Central memory CD4-positive, alpha-beta T cell (primary cell): ENCODE measurements at places on chromosomes 5 and 9.

- DNase-seq: no peak
These were observed 146.6 kb downstream of the ESM1 start for GRCh38 chr5:54838843-54839242.

DNA sequence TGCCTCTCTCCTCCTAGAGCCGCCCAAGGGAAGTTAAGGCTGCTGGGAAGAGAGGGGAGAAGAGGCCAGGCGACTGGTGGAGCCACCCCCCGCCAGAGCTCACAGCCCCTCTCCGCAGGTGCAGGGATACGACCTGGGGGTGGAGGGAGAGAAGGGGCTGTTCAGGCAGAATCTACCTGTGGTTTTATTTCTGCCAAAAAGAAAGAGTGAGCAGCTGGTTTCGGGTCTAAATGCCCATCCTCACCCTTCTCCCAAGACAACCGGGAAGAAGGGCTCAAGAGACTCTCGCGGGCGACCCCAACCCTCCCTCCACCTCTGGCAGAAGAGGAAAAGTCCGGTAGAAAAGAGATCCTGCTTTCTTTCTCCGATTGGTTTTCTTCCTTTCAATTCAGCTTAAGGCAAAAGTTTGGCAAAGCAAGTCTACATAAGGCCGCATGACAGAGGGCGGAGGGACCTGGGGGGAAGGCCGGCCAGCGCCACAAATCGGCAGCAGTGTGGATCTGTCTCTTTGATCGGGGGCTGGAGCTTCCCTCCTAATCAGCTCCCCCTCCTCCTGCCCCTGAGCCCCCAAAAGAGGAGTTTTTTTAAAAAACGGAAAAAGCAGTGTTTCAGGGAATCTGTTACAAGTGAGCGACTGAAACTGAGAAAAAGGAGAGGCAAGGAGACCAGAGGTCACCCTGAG lies 16.3 kb downstream of the FAM78A start:
- DNase-seq: no peak

GRCh38 chr9:94623253-94623652 lies 16.1 kb downstream of the FBP1 start:
- DNase-seq: no peak

DNA sequence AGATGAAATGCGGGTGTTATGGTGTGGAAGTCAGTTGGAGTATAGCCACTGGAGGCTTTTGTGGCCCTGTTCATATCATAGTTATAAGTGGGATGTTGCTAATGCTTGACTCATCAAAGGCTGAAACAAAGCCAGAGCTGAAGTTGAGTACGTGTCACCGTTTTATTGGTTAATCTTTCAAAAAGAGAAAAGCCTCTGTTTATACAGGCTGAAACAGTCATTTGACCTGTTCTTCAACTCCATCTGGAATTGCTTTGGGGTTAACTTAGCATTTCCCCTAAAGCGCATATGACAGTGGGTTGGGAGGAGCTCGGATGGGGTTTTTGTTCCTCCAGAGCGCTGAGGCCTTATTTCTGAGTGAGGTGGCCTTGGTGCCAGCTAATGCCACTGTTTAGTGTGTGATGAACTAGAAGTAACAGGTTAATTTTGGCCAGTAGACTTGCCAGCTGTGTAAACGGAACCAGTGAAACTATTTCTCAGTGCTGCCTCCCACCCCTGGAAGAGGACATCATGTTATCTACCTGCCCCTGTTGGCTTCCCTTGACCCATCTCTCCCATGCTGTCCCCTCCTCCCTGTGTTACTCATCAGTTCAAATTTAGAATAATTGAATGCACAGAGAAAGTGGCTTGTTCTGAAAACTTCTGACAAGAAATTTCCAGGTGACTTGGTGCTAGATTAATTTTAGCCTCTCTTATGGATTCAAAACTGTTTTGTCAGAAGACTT lies 34.2 kb downstream of the MTAP start:
- DNase-seq: no peak

GRCh38 chr9:21452681-21453080 lies 12.4 kb downstream of the IFNA1 start:
- DNase-seq: no peak

DNA sequence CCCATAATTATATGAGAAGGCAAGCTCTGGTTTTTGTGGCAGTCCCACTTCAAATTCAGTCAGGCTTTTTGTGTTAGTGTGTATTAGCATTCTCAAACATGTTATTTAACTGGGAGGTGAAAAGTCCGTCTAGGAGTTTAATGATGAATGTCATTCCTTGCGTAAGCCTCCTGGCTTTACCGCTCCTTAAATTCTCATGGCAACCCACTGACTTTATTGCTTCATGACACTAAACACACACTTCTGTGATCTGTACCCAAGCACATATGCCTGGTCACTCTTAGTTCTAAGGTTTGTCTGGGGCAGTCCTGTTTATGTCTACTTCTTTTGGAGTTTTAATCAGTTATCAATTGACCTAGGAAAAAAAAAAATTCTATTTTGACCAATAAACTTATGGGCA lies 677.9 kb upstream of the DMAC1 start:
- no peak for DNase-seq

DNA sequence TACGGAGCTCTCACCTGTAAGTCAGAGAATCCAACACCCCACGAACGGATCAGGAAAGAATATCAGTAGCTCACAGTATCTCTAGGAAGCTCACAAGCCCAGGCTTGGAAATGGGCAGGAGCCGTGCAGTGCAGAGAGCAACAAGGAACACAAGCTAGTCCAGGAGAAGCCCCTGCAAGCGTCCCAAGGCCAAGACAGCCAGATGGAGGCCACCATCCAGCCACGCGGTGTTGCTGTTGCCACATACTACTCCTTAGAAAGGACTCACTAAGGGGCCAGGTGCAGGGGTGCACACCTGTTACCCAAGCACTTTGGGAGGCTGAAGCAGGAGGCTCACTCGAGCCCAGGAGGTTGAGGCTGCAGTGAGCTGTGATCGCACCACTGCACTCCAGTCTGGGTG lies 15.4 kb upstream of the VAV2 start:
- no peak for DNase-seq

GRCh38 chr5:151275803-151276202 lies 22.8 kb downstream of the GM2A start:
- DNase-seq: no peak

GRCh38 chr9:116327701-116328405 lies 174.3 kb downstream of the PAPPA start:
- no peak for DNase-seq

DNA sequence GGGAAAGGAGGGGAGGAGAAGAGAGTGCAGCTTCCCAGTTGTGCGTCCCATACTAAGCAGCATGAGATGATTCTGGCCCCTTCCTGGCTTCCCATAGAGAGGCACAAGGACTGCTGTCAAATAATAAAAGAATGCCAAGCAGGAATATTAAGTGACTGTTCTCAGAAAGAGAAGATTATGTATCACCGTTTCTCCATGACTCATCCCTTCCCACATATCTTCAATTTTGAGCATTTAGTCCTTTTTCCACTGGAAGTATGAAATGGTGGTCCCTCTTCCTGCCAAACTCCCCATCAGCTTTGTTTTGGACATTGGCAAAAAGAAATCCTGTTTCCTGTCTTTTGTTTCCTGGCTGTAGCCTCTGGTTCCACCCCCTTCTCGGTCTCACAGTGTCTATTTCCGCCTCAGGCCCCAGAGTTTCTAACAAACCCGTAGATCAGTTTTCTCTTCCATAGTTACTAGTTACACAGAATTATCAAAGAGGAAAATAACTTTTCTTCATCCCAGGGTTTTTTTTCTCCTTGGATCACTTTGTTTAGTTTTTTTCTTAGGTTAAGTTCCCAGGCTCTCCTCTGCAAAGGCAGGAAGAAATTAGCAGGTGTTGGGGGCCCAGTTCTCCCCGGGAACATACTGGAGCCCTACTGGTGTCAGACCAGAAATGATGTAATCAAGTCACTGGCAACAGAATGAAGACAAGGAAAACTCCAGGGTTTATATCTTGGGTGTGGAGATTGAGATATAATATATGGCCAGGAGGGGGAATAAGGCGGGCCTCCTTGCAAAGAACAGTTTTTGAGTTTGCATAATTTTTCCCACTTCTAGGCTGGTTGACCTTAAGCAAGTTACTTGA lies 26.4 kb upstream of the ARHGAP26 start:
- no peak for DNase-seq

GRCh38 chr9:120628207-120628924 lies 48.4 kb upstream of the CDK5RAP2 start:
- DNase-seq: no peak

- DNase-seq: no peak
These were observed 64.1 kb upstream of the IRX4 start for GRCh38 chr5:1946776-1947175.

GRCh38 chr5:67699560-67699959 lies 503.0 kb upstream of the CD180 start:
- DNase-seq: no peak

DNA sequence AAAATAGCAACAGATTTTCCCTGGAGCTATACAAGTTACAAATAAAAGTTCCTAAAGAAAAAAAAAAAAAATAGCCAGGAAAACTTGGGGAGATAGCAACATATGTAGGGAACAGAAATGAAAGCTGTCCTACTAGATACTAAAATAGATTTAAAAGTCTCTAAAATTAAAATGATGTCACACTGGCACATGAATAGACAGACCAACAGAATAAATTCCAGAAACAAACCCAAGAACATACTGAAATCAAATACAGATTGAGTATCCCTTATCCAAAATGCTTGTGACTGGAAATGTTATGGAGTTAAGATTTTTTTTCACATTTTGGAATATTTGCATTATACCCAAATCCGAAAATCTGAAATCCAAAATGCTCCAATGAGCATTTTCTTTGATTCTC lies 23.8 kb downstream of the GOLPH3 start:
- no peak for DNase-seq

GRCh38 chr5:34684281-34684979 lies 28.3 kb downstream of the RAI14 start:
- DNase-seq: no peak

DNA sequence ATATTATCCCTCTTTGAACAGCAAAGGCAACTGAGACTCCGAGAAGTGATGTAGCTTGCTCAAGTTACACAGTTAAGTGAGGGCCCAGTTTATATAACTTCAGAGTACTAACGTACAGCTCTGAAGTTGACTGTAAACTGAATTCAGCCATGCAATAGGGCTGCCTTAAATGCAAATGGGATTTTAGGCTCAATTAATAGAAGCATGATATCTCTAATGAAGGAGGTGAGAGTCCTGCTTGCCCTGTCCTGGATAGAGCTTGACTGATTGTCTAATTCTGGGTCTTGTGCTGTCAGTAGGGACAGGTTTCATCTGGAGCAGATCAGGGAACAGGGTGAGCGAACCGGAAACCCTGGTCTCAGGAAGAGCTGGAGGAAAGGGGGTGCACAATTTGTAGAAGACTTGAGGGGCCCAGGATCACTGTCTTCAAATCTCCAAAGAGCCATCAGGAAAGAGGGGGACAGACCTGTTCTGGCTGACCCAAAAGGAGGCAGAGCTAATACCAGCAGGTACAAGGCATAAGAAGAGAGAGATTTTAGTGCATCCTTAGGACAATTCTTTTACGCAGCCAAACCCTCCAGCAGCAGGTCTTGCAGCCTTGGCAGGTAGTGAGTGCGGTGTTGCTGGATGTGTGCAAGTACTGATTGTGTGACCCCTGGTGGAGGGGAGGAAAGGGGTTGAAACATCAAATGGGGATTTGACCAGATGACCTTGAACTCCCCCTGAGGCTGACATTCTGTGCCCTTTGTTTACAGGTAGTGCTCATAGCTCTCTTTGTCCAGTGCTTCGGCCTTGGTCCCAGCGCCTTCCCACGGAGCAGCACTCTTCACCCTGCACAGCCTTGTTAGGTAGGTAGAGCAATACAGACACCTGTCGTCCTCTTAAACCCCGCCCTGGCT lies 13.0 kb downstream of the GSN start:
- DNase-seq: no peak

GRCh38 chr5:123882965-123883345 lies 371.0 kb downstream of the CSNK1G3 start:
- DNase-seq: no peak

- DNase-seq: no peak
These were observed 12.7 kb downstream of the SLC1A3 start for GRCh38 chr5:36619012-36619635.

DNA sequence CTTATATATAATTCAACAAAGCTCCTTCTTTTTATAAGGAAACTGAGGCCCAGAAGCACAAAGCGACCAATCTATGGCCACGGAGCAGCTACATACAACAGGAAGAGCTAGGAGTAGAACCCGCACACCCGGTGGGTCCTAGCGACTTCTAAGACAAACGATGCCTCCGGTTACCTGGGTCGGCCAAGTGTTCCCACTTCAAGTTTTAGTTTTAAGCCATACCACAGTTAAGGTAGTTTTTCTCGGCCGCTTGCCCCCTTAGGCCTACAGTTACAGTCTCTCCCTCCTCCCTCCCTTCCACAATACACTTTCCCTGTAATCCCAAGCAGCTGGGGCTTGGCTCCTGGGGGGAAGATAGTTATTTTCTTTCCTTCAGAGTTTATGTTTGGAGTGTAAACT lies 533 bp downstream of the SREK1IP1 start:
- DNase-seq: no peak

DNA sequence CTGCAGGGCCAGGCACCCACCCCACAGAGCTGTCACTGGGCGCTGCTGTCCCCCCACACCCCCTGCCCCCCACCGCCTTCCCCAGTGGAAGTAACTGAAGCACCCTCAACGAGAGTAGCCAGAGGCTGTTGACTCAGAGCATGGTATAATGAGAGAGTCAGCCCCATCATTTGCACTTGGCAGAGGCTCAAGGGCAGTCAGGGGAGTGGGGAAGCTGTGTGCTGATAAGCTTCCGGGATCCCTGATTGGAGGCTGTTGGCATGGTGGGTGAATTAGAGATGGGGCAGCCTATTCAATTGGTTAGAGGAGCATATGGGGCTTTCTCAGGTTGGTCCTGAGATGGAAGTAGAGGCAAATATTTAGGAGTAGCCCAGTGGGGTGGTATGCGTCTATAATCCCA lies 77.1 kb upstream of the GOLM1 start:
- DNase-seq: no peak

DNA sequence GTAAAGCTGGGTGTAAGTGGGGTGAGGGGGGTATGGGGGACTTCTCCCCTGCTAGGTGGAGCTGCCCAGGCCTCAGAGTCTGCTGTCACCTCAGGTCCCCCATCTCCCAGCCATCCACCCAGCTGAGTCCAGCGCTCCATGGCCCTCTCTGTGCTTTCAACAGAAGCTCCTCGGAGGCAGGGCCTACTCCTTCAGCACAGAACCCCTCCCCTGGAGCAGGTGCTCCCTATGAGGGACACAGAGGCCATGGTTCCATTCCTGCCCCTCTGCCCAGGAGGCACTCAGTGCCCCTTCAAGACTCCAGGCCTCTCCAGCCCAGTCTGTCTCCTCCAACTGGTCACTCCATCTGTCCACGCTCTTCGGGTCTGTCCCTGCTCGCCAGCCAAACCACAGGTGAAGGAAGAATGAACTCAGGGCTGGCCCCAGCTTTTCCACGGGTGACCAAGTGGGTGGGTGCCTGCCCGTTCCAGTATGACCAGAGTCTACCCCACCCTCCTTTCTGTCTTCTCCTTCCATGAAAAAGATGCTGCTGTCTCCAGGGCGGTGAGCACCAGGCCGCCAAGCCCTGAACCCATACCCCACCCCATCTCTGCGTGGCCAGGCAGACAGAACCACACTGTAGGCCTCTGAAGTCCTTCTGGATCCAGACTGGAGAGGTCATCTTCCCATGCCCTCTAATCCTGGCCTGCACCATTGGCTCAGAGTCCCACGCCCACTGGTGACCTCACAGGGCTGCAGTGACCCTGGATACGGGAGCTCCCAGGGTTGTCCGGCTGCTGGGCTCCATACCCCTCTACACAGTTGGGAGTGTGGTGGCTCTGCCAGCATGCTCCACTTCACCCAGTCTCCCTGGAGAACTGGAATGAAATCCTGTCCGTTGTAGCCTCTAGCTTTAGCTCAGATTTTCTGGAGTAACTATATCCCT lies 11.9 kb downstream of the GBGT1 start:
- DNase-seq: no peak

- DNase-seq: no peak
These were observed 274.9 kb downstream of the AUH start for GRCh38 chr9:91086657-91087461.
